ENCODE measurements at places on chromosomes 2 and 18. TPM values are rescaled to one million over a fixed set of nuclear protein-coding genes. Genes with fewer than 3 reads are reported as not detected.

DNA sequence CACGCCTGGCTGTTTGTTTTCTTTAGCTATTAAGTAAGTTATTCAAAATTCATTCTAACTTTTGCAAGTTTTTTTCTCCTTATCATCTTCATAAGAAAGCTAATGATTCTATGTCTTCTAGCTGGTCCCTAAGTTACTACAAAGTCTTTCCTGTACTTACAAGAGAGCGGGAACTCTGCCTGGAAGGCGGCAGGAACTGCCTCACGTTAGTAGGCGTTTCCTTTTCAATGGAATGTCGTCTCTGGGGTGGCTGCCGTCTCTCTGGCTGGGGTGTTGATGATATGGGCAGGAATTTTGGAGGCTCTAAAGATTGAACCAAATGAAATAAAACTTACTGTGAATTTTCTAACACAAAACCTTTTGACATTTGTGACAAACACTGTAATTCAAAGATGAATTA is 55.5 kb downstream of the PRELID3A start:
- no peak for DNase-seq

DNA sequence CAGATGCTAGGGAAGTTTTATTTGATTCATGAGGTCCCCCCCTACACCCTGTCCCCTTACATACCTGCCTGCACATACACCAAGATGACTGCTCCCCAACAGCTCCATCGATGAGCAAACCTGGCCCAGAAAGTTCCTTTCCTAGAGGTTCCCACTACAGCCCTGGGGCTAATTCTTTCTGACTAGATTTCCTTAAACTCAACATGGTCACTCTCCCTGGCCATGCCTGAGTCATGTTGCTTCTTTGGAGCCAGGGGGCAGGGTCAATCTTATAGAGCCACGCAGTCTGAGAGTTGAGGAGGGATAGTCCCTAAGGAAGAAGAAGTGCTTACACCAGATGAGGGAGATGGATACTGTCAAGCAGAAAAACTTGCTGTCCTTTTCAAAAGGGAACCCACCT is 67.7 kb upstream of the GLI2 start:
- no peak for DNase-seq

- no peak for DNase-seq
Observed at GRCh38 chr2:7557376-7557775, 640.2 kb downstream of the RNF144A start.

GRCh38 chr18:74551452-74551851 is 17.2 kb downstream of the CNDP1 start:
- DNase-seq: no peak

- DNase-seq: no peak
Observed at GRCh38 chr18:78993014-78993926, 13.7 kb downstream of the SALL3 start.

- DNase-seq: no peak
Observed at GRCh38 chr2:147847746-147848391, 3.0 kb downstream of the ACVR2A start.

DNA sequence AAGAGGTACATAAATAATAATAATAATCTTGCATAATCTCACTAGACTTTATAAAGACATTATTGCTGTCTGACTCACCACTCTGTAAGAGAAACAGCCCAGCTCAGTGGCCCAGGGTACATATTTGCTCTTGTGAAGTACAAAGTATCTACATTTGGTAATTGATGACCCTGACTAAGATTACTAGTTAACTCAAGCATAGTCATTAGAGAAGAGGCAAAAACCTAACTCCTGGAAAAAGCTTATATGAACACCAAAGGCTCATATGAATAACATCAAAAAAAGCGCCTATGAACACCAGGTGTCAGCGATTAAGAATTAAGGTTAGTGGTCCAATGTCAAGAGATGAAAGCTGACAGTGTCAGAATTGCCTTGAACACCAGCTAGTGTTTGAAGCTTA is 38.4 kb downstream of the RAD51AP2 start:
- DNase-seq: no peak

- DNase-seq: no peak
Observed at GRCh38 chr2:55871637-55872036, 51.9 kb downstream of the EFEMP1 start.

DNA sequence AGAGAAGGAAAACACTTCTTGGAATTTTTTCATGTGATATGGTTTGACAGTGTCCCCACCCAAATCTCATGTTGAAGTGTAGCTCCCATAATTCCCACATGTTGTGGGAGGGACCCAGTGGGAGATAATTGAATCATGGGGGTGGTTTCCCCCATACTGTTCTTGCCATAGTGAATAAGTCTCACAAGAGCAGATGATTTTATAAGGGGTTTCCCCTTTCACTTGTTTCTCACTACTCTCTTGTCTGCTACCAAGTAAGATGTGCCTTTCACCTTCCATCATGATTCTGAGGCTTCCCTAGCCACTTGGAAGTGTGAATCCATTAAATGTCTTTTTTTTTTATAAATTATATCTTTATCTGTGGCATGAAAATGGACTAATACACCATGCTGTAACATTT is 250.7 kb downstream of the LPIN1 start:
- no peak for DNase-seq

Gene MRO
- not detected for polyA plus RNA-seq

Gene CENPA
- polyA plus RNA-seq: not detected
